Dermis microvascular lymphatic vessel endothelial cell (primary cell): ENCODE measurements at places on chromosomes 2 and 18. TPM values are rescaled to one million over a fixed set of nuclear protein-coding genes. Genes with fewer than 3 reads are reported as not detected.
A peak's percentile ranks its signal among the peaks of the same experiment; 100 is the strongest.

DNA sequence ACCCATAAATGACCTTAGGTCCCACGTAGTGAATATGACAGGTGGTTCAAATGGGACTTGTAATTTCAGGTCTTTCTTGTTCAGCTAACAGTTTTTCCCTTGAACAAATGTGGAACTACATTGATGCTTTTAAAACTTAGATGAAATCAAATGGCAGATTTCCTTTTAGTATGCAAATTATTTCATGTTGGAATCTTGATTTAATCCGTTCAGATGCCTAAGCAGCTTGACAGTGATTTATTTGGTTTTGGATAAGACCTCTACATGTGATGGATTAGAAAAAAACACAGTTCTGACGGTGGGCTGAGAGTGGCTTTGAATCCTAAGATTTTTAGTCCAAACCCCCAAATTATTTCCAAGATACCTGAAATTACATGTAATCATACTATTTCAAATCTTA lies 16.9 kb downstream of the SCYGR4 start:
- DNase-seq, result no peak

DNA sequence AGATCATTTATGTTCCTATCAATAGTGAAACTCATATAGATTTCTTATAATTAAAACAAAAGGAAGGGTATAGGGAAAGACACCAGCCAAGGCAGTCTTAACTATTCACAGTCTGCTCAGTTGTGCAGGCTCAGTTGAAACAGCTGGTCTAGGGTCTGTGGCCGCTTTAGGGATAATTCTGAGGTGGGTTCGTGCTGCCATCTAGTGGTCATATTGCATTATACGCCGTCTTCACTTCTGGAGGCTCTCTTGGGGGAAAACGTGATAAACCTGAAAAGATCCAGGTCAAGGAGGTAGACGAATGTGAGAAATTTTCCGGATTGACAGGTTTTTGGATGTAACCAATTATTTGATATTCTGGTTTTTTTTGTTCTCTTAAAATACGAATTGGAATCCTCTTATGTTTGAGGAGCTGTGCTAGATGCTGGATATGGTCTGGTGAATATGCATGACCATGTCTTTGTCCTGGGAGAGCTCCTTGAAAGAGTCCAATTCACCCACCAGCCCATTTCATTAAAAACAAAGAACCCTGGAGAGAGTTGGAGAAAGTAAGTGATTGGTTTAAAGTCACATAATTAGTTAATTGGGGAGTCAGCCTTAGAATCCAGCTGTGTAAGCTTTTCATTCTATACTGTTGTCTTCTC lies 492.4 kb downstream of the PLCL1 start:
- peak; percentile 17 for DNase-seq

DNA sequence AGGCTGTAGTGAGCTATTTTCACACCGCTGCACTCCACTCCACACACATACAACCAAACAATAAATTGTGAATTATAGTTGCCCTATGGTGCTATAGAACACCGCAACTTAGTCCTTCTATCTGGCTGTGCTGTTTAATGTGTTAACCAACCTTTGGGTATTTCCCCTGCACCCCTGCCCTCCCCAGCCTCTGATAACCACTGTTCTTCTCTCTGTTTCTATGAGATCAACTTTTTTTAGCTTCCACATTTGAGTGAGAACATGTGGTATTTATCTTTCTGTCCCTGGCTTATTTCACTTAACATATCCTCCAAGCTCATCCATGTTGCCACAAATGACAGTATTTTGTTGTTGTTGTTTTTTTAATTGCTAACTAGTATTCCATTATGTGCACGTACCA lies 32.5 kb downstream of the TET3 start:
- DNase-seq, result no peak

DNA sequence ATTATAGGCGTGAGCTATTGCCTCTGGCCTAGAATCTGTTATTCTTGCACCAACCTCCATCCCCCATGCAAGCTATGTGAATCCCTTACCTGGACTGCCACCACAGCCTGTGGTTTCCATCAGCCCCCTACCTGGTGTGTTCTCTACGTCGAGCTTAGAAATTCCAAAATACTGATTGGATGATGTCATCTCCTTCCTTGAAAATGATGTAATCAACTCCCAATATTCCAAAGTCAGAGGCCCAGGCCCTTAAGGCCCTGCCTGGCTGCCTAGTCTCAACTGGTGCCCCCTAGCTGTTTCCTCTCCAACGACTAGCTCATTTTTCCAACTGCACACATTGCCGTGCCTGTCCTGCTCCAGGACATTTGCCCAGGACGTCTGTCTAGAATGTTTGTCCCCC lies 41.3 kb upstream of the GBX2 start:
- DNase-seq, result no peak

- DNase-seq, result no peak
These were observed 348.7 kb downstream of the ARHGAP15 start for GRCh38 chr2:143477714-143478443.

CNNM3 gene
- total RNA-seq, result 6.4 and 12.3 TPM in 2 replicates

IL1RL1 gene
- 0.13 and 0.90 TPM in 2 replicates for total RNA-seq

ZNF521 gene
- total RNA-seq, result 66.4 and 151 TPM in 2 replicates
